Kidney (tissue), 22 donors: ENCODE measurements at places on chromosomes 4 and X. TPM values are rescaled to one million over a fixed set of nuclear protein-coding genes. Genes with fewer than 3 reads are reported as not detected.

GRCh38 chrX:154305541-154306205, 10.1 kb downstream of the TKTL1 start:
- no peak for DNase-seq

DNA sequence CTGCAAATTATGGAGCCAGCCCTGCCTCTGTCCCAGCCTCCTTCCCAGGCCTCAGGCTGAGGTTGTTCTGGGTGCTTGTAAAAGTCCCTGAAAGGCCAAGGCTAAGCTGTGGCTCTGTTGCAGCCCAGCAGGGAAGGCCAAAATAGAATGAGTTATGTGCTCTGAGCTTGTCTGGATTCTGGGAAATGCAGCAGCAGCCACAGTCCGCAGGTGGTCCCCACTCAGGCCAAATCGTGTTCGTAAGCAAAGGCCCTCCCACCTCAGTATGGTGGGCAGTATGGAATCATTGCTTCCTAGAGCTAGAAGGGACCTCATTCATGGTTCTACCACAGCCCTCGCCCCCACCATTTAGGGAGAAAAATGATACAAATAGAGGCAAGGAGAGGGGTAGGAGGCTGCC, 4.7 kb upstream of the TCEAL1 start:
- peak; percentile 2 for DNase-seq

DNA sequence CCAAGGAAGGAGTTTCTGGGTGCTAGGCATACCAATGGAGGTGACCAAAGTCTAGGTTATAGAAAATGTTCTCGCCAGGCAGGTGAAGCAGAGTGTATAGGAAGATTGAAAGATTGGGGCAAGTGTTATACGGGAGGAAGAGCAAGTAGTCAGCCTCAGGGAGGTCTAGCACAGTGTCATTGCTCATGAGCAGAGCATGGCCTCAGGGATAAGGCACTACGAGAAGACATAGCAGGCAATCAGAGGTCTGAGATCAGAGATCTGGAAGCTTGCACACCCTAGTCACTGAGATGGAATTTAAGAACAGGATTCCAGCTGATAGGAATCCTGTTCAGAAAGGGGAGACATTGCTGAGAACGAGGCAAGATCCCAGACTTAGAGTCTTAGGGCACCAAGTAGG, 350.0 kb upstream of the CASK start:
- DNase-seq, result no peak

- no peak for DNase-seq
Observed at GRCh38 chr4:62288808-62289541, 1088.8 kb downstream of the ADGRL3 start.

Gene SYN1
- total RNA-seq, result 0.85 TPM

Gene FGFBP2
- 0.72 TPM for total RNA-seq
